Neural crest cell (in vitro differentiated cells): ENCODE measurements at places on chromosomes 6 and 20.

- no peak overlapping the region for H3K27ac ChIP-seq
- peaks cover 35% of the 10 kb centered on the region for H3K27me3 ChIP-seq
Measured at GRCh38 chr6:165800337-165800736, 137.3 kb upstream of the PDE10A start.

DNA sequence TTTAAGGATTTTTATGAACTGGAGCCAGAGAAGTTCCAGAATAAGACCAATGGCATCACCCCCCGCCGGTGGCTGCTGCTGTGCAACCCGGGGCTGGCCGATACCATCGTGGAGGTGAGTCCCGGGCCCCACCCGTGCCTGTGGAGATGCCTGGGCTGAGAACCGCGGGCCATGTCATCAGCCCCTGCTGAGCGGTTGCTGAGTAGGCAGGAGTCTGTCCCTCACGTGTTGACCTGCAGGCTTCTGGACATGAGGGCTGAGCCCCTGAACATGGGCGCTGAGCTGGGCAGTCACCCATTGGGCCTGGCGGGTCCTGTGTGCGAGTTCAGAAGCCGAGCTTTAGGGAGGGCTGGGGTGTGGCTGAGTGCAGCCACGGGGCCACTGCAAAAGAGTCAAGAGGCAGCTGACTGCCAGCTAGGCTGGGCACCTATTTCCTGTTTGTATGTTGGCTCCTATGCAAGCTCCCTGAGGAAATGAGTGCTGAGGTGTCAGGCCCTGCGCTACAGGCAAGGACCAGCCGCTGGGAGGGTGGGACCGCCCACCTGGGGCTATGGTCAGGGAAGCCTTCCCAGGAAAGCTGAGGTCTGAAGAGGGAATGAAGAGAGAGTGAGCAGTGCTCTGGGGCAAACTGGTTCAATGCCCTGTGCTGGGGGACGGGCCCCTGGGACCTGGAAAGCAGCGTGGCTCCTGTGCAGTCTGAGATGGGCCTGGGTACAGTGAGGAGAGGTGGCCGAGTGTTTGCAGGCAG is 34.3 kb downstream of the PYGB start:
- H3K27me3 ChIP-seq, result no peaks in the 10 kb centered on the region
- no peaks in the 10 kb centered on the region for H3K4me1 ChIP-seq
- no peak for DNase-seq
- peaks cover 18% of the 10 kb centered on the region for H3K36me3 ChIP-seq

DNA sequence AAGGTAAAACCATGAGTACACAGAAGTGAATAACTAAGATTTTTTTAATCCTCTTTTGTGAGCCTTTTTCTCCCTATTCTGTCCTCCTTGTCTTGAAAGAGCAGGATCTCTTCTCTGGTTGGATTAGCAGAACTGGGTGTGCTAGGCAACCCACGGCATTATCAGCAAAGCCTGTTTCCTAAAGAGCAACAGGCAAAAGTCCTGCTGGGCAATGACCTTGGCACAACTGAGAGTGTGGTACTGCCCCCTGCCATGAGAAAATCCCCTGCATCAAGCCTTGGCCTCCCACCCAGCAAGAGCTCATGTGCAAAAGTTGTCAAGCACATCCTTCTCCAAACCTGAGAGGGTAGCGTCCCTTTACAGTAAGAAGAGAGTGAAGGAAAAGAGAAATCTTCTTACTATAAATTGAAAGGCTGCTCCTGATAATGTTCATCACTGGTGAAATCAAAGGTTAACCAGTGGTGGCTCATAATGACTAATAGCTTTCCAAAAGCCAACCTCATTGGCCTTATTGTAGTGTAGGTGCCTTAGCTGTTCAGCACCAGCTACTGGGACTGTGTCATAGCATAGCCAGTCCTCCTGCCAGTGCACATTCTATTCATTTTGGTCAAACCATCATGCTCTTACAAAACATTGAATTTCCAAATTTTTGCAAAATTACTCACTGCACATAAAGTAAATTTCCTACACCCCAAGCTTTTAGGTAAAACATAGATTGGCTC is 17.1 kb downstream of the KIF6 start:
- H3K4me3 ChIP-seq, result no peak overlapping the region
- H3K4me1 ChIP-seq, result no peaks in the 10 kb centered on the region
- H3K27me3 ChIP-seq, result no peaks in the 10 kb centered on the region
- DNase-seq, result no peak

GRCh38 chr20:64080013-64080812 is at the start of gene OPRL1:
TSS of gene OPRL1 (plus strand) at chr20:64080082. CDS start at chr20:64092721, 12,639 bp downstream.
- H3K4me1 ChIP-seq, result peaks cover 30% of the 10 kb centered on the region
- no peak for DNase-seq
- H3K4me3 ChIP-seq, result peak within 1 kb of the TSS; percentile 92
- peak within 1 kb of the TSS; percentile 27 for H3K27ac ChIP-seq
- no peaks in the 10 kb centered on the region for H3K36me3 ChIP-seq

GRCh38 chr20:25364879-25365699 is 25.5 kb downstream of the ABHD12 start:
- H3K4me3 ChIP-seq, result no peak overlapping the region
- no peak overlapping the region for H3K27ac ChIP-seq
- DNase-seq, result no peak
- peaks cover 18% of the 10 kb centered on the region for H3K36me3 ChIP-seq
- no peaks in the 10 kb centered on the region for H3K27me3 ChIP-seq

DNA sequence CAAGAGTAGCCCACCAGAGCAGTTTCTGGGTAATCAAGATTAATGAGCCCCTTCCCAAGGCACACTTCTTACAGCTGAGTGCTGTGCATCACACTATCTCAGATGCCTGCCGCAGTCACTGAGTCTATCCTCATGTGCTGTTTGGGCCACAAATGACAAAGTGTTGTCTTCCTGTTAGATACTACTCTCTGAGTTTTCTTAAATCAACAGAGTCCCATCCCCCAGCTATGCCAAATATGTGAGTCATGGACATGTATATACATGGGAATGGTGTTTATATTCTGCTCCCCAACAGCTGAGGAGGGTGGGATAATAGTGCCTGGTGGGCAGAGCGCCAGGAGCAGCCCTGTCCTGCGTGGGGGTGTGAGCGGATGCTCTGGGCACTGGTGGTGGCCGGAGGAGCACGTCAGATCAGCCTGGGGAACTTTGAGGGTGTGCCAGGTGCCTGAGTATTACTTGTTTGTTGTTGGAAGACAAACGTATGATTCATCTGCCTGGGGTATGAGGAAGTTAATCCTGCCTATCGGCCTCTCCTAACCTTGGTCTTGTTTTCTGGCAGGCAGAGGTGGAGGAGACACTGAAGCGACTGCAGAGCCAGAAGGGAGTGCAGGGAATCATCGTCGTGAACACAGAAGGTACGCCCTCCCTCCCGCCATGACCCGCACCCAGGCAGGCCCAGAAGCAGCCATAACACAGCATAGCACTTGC is 9.6 kb downstream of the DYNLRB1 start:
- no peak for DNase-seq
- no peaks in the 10 kb centered on the region for H3K27me3 ChIP-seq
- peaks cover 36% of the 10 kb centered on the region for H3K4me1 ChIP-seq
- H3K4me3 ChIP-seq, result peak overlapping the region; percentile 6
- H3K36me3 ChIP-seq, result peaks cover 3% of the 10 kb centered on the region

DNA sequence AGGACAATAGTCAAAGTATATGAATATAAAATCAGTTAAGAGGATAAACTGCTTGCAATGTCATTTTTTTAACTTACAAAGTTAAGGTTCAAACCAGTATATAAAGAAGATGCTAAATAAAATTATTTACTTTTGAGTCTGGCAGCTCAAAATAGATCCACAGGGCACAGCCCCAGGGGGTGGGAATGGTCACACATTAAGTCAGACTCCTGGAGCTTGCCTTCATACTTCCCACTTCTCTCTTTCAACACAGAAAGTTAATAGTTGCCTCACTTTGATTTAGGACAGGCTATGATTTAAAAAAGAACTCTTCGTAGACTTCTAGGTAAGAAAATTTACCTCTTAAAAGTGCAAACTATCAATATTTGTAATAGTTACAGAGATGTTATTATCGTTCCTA is 158.3 kb upstream of the RUNX2 start:
- no peaks in the 10 kb centered on the region for H3K27me3 ChIP-seq
- H3K27ac ChIP-seq, result no peak overlapping the region
- no peak for DNase-seq
- no peak overlapping the region for H3K4me3 ChIP-seq

DNA sequence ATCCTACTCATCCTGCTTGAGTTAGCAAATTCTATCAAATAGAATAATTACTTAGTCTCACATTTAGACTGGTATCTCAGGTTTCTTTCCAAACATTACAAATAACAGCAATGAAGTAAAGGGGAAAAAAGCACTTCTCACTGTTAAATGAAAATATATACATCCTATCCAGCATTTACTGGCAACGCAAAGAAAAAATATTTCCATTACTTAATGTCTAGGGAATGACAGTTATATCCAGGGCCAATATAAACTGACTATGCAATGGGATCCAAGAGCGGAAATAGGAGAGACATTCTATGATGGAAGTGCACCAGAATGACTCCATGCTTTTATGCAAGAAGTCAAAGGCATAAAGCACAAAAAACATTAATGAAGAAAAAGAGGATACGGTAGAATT is 60.3 kb downstream of the ME1 start:
- H3K27ac ChIP-seq, result no peak overlapping the region
- H3K4me1 ChIP-seq, result no peaks in the 10 kb centered on the region
- DNase-seq, result no peak
- no peaks in the 10 kb centered on the region for H3K36me3 ChIP-seq
- no peak overlapping the region for H3K4me3 ChIP-seq

- peaks cover 45% of the 10 kb centered on the region for H3K4me1 ChIP-seq
- peaks cover 13% of the 10 kb centered on the region for H3K36me3 ChIP-seq
- peak overlapping the region; percentile 91 for H3K4me3 ChIP-seq
- no peaks in the 10 kb centered on the region for H3K27me3 ChIP-seq
- DNase-seq, result peak; percentile 22
Measured at GRCh38 chr6:24720131-24720603, 1.2 kb upstream of the C6orf62 start.

DNA sequence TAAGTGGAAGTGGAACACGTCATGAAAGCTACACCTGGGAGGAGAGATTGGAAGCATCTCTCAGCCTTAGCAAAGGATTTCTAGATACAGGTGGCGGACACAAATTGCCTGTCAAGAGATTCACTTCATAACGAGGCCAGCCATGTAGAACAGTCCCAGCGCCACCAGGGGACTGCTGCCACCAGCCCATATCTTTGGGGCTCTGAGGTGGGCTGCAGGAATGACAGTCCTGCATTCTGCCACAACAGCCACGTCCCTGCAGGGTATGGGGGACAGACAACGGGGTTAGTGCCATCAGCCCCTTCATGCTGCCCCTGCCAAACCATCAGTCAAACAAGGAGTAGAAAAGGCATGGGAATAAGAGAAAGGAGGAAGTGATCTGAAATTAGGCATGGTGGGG is 81.2 kb upstream of the SASH1 start:
- no peaks in the 10 kb centered on the region for H3K27me3 ChIP-seq
- H3K27ac ChIP-seq, result no peak overlapping the region
- no peak overlapping the region for H3K4me3 ChIP-seq
- H3K36me3 ChIP-seq, result no peaks in the 10 kb centered on the region
- peaks cover 17% of the 10 kb centered on the region for H3K4me1 ChIP-seq

GRCh38 chr20:41927189-41927588 is 309.0 kb upstream of the CHD6 start:
- H3K27ac ChIP-seq, result no peak overlapping the region
- H3K27me3 ChIP-seq, result peaks cover 36% of the 10 kb centered on the region
- H3K36me3 ChIP-seq, result no peaks in the 10 kb centered on the region
- no peak overlapping the region for H3K4me3 ChIP-seq
- DNase-seq, result no peak
- no peaks in the 10 kb centered on the region for H3K4me1 ChIP-seq

DNA sequence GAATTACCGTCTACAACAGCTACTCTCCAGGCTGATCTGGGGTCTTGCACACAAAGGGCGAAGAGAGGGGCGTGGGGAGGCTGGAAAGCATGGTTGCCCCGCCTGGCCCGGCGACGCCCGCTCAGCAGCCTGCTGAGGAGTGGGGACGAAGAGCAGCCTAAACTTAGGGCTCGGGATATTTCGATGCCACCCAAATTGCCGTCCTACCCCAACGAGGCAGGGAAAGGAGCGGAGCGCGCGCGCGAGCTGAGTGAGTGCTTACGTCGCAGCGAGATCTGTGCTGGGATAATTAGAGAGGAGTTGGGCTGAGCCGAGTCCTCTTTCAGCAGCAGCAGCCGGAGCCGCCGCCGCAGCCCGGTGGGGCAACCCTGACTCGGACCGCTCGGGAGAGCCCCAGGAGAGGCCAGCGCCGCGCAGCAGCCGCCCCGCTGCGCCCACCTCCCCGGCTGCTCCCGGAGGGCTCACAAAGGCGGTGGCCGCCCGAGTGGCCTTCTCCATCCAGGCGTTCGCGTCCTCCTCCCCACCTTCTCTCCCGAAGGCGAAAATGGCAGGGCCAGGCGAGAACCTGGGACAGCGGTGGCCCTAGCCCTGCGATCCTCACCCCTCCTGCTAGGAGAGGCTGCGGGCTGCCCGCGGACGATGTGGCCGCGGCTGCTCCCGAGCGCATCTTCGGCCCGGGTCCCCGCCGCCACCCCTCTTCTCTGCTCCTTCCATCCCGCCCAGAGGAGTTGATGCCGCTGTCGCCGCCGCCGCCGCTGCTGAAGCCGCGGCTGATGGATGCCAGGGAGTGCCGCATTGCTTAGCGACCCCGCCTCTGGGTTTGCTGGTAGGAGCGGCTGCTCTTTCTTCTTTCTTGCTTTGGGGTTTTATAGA is at the start of gene CLVS2:
Gene CLVS2, plus strand, starts transcription at position 315 of the 873 bp plus-strand sequence. CDS start 1,543 bp downstream, outside the sequence.
- peak within 1 kb of the TSS; percentile 92 for H3K4me3 ChIP-seq
- peaks cover 8% of the 10 kb centered on the region for H3K4me1 ChIP-seq
- peaks cover 92% of the 10 kb centered on the region for H3K27me3 ChIP-seq
- H3K36me3 ChIP-seq, result no peaks in the 10 kb centered on the region
- peak; percentile 38 for DNase-seq

- no peak for DNase-seq
- H3K4me1 ChIP-seq, result peaks cover 21% of the 10 kb centered on the region
- H3K27me3 ChIP-seq, result no peaks in the 10 kb centered on the region
- H3K4me3 ChIP-seq, result no peak overlapping the region
- no peaks in the 10 kb centered on the region for H3K36me3 ChIP-seq
Measured at GRCh38 chr6:13431059-13431656, 56.2 kb downstream of the GFOD1 start.

DNA sequence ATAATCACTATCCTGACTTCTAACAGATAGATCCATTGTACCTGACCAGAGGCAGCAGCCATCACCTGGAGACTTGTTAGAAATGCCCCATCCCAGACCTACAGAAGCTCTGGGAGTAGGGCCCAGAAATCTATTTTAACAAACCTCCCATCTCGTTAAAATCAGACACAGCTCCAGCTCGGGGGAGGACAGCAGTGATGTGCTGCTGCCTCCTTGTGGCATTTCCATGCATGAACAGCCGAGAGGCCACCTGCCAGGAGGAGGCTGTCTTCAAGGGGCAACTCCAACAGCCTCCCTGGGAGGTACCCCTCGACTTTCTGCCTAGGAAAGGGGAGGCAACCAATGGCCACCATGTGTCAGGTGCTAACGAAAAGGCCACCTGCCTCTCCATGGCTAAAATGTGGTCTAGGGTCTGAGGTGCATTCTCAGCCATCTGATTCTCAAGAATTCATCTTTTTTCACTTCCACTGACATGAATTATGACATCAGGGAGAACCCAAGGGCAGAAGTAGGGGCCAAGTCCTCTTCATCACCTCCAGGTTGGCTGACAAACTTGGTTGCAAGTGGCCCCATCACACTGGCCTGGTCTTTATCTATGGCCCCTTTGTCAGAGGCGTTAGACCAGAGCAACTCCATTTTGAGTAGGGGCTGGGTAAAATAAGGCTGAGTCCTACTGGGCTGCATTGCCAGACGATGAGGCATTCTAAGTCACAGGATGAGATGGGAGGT is 12.2 kb upstream of the KCNK15 start:
- no peak overlapping the region for H3K27ac ChIP-seq
- no peak overlapping the region for H3K4me3 ChIP-seq
- DNase-seq, result peak; percentile 48
- H3K4me1 ChIP-seq, result peaks cover 12% of the 10 kb centered on the region
- peaks cover 4% of the 10 kb centered on the region for H3K27me3 ChIP-seq
